ENCODE measurements at places on chromosomes 16 and 17.

DNA sequence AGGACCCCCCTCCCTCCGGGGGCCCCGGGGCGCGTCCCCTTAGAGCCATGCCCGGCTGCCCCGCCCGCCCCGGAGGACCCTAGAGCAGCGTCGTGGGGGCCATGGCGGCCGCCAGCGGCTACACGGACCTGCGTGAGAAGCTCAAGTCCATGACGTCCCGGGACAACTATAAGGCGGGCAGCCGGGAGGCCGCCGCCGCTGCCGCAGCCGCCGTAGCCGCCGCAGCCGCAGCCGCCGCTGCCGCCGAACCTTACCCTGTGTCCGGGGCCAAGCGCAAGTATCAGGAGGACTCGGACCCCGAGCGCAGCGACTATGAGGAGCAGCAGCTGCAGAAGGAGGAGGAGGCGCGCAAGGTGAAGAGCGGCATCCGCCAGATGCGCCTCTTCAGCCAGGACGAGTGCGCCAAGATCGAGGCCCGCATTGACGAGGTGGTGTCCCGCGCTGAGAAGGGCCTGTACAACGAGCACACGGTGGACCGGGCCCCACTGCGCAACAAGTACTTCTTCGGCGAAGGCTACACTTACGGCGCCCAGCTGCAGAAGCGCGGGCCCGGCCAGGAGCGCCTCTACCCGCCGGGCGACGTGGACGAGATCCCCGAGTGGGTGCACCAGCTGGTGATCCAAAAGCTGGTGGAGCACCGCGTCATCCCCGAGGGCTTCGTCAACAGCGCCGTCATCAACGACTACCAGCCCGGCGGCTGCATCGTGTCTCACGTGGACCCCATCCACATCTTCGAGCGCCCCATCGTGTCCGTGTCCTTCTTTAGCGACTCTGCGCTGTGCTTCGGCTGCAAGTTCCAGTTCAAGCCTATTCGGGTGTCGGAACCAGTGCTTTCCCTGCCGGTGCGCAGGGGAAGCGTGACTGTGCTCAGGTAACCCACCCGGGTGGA lies 759 bp downstream of the ALKBH5 start:
- DNase-seq = peak; percentile 36

DNA sequence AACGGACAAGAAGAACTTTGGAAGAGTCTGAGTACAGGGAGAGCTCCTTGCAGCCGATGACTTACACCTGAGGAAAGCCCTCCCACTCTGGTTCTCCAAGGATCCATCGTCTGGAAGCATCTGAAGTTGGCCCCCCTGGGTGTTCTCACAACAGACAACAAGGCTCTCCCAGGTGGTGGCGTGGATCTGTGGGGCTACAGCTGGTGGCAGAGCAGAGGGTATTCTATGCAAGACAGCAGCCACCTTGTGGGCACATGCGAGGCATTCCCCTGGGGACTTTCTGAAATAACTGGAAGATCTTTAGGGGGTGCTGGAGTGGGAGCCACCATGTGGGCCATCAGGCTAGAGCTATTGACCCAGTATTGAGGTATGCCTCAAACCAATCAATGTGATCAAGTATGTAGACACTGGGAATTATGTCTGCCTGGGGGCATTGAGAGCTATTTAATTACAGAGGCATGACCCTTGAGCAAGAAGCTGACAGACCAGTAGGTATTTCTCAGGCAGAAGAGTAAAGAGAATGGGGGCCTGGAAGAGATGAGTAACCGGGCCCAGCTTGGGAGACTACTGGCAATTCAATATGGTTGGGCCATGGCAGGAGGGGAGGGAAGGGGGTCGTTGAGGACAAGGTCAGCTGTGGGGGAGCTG lies 6.9 kb upstream of the KRT19 start:
- no peak for DNase-seq

DNA sequence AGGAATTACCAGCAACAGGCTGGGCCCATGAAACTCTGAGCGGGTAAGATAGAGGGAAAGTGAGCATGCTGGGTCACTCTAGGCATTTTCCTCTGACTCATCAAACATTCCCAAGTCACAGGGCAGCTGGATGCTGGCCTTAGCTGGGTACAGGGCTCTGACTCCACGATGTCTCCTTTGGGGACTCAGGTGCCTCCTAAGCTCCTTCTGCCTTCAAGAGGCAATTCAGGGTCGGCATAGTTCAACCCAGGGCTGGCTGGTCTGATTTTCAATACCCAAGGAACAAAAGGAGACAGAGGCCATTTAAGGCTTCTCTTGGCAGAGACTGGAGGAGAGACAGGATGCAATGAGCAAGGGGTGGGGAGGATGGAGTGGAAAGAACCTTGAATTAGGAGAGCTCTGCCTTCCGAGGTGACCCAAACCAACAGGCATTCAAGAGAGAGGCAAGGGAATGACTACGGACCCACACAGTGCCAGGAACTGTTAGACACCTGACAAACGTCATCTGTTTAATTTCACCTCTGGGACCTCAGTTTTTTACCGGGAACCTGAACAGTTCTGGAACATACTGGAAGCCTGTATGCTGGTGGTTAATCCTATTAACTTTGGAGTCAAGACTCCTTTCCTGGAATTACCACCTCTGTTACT lies 910 bp downstream of the WBP2 start:
- DNase-seq = no peak

GRCh38 chr16:8961811-8962390 lies 1.8 kb downstream of the USP7 start:
- no peak for DNase-seq

GRCh38 chr17:76416899-76417298 lies 32.5 kb downstream of the SPHK1 start:
- DNase-seq = no peak

DNA sequence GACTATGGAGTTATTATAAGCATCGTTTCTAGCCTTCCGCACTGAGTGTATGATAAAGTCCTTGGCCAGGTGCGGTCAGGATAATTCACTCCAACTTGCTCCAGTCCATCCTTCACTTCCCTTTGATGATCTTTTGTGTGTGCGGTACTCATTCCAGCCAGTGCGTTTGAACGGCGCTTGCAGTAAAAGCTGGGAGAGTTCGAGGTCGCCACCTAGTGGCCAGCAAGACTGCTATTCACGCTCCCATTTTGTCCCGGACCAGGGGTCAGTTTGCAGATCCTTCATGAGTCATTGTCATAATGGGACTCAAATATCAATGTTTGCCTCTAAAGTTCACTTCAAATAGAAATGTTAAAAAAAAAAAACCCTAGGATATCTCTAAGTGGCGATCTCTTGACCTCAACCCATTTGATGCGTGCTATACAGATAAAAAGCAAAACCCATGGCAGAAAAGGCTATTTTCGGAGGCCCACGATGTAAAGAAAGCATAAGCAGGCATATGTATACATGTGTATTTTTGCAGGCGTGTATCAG lies 417.1 kb downstream of the TMEM114 start:
- DNase-seq = no peak

DNA sequence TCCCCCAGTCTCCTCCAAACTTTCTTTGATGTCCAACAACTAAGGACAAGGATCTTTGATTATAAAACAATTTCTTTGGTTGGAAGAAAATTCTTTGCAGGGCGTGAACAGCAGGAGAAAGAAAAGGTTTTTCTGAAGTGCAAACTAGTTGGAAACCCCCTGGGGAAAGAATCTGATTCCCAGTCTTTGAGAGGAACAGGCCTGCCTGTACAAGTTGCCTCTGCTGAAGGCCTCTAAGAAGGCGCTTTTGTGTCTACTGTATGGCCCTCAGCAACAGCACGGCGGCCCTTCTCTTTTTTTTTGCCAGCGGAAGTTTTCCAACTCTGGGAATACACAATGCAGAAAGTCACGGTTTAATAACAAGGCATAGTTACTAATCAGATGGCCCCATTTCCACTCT lies 14.0 kb downstream of the RNF43 start:
- DNase-seq = no peak

- no peak for DNase-seq
These were observed 206.9 kb downstream of the RAB11FIP4 start for GRCh38 chr17:31598399-31598782.

DNA sequence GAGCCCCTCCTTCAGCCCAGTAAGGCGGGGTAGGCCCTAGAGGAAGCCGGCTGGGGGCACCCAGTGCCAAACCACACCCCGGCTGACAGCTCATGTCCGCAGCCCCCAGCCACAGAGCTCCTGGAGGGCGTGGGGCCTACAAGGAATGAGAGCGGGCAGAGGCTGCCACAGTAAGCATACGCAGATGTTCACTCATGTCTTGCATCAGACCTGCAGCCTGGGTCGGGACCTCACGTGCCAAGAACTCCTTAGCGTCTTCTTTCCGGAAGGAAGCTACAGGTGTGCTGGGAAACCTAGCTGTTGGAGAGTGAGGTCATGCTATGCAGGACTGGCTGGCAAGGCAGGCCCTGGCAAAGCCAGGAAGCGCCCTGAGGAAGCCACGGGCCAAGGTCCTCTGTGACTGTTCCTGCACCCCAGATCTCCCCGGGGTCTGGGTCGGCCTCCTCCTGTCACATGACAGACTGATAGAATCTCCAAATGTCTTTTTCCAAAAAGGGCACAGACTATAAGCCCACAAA lies 1.6 kb downstream of the ZNF598 start:
- DNase-seq = no peak
